CD4-positive, alpha-beta T cell treated with Interferon alpha-2 for 1 hour (primary cell): ENCODE measurements at places on chromosomes 3 and 15.

DNA sequence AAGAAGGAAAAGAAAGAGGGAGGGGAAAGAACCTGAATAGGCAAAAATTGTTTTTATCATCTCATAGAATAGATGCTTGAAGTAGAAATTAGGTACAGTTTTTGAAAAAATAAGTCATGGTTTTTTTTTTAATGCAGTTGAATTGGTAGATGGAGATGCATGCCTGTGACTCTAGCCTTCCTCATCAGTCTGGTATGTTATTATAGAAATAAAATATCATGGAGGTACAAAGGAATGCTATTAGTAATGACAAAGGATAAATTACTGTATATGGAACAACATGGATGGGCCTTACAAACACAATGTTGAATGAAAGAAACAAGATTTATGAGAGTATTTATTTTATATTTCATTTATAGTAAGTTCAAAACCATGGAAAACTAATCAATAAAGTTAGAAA lies 162.4 kb upstream of the GALNT15 start:
- no peak for DNase-seq

DNA sequence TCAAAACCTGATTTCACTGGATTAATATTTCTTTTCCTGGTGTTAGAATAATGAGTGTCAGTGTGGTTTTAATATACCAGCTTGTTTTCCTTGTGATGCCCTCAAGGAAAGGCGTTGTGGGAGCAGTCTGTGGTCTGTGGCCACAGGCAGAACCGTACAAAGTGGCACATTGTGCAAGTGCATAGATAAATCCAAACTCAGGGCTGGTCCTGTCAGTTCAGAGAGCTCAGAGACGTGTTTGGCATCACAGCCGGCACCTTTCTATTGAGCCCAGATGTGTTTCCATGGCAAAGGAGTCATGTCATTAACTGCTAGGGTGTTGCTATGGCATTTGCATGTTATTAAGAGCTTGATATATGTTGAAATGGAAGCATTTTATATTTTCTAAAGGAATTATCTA lies 289.9 kb upstream of the RASGRP1 start:
- no peak for DNase-seq

DNA sequence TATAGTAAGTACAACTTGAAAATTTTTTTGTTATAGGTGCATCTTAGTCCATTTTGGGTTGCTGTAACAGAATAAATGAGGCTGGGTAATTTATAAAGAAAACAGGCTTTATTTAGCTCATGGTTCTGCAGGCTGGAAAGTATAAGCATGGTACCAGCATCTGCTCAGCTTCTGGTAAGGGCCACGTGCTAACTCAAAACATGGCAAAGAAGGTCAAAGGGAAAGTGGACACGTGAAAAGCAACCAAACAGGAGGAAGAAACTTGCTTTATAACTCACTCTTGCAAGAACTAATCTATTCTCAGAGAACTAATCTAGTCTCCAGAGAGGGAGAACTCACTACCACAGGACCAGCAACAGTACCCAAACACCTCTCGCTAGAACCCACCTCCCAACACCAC lies 9.1 kb downstream of the HDGFL3 start:
- no peak for DNase-seq

GRCh38 chr3:54182242-54182641 lies 59.9 kb downstream of the CACNA2D3 start:
- no peak for DNase-seq

- DNase-seq: no peak
These were observed 49.1 kb upstream of the SPPL2A start for GRCh38 chr15:50814634-50815033.

- no peak for DNase-seq
These were observed 63.1 kb upstream of the NDN start for GRCh38 chr15:23750179-23750578.

DNA sequence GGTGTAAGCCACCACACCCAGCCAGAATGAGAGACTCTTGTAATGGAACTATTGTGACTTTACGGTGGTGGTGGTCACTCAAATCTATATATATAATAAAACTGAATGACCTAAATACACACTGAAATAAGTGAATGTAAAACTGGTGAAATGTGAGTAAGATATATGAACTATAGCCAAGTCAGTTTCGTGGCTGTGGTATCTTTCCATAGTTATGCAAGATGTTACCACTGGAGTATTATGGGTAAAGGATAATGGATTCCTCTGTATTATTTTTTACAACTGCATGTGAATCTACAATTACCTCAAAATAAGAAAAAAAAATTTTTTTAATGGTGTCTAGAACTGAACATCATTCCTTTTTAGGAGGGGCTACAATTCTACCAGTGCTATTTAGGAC lies 21.9 kb downstream of the PIK3CB start:
- no peak for DNase-seq

DNA sequence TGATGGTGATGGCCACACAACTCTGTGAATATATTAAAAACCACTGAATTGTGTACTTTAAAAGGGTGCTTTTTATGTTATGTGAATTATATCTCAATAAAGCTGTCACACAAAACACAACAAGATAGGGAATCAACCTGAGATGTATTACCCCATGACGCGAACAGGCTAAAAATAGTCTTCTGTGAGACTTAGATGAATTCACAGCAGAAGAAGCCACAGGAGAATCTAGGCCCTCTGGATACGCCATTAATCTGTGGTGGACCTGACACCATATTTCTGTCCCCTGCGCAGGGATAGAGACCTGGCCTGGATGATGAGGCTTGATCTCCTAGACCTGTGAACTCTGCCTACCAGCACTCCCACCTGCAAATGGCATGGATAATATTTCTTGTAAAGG lies 146.0 kb upstream of the HACD2 start:
- no peak for DNase-seq

DNA sequence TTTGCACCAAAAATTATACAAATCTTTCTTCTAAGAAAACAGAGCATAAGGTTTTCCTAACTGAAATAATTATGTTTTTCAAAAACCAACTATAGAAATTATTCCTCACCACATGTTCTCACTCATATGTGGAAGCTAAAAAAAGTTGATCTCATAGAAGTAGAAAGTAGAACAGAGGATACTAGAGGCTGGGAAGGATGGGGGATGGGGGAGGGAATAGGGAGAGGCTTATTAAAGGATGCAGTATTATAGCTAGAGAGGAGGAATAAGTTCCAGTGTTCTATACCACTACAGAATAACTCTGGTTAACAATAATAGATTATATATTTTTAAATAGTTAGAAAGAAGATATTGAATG lies 12.7 kb upstream of the TMEM212 start:
- no peak for DNase-seq

DNA sequence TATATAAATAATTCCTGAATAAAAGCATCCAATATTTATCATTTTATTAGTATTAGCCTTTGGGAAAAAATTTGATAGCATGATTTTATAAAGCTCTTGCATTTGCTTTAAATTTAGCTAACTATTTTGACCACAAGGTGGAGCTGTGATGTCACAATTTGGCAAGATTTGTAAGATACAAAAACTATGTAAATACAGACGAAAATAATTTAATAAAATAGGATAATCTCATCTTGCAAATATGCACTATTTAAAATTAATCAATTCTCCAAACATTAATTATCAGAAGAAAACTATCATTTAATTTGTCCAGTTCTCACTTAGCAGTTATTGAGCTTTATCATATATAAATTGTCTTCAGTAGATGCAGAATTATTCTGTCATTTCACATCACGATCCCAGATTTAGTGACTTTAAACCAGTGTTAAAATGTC lies 95.4 kb downstream of the PLOD2 start:
- DNase-seq: no peak

DNA sequence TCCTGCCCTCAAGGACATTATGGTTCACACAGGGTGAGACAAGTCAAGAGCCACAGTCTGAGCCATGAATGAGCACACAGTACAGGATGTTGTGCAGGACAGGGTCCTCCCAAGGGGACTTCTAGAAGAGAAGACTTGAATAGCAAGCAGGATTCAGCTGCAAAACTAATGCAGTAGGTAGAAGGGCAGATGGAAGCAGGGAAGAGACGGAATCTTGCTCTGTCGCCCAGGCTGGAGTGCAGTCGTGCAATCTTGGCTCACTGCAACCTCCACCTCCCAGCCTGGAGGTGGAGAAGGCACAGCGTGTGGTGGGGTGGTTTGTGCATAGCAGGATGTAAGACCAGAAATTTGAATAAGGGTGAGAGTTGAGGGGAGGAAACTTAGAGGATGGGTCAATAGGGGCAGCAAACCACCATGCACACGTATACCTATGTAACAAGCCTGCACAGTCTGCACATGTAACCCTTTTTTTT lies 8.0 kb downstream of the BCL2L10 start:
- DNase-seq: no peak

- no peak for DNase-seq
These were observed 818.6 kb downstream of the EPHA3 start for GRCh38 chr3:89925976-89926375.
